Fibroblast of lung (primary cell): ENCODE measurements at places on chromosomes 12 and 14. TPM values are rescaled to one million over a fixed set of nuclear protein-coding genes. Genes with fewer than 3 reads are reported as not detected.

DNA sequence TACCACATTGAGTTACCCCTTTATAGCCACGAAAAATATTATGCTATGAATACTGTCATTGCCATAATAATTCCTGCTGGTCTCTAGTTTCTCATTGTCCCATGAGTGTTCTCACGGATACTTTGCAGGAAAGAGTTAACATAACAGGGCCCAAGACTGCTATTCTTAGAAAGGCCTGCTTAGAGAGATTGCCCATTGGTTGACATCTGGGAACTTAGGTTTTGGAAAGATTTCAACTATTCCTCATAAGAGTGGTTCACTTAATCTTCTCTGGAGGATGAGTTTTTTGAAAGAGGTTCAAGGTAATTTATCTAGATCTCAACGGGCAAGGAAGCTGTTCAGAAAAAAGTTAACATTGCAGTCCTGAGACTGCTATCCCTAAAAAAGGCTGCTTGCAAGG, 18.4 kb upstream of the PRPF39 start:
- no peaks in the 10 kb centered on the region for H3K27me3 ChIP-seq
- H3K4me3 ChIP-seq, result no peak overlapping the region
- no peak for DNase-seq
- no peaks in the 10 kb centered on the region for H3K4me1 ChIP-seq
- H3K27ac ChIP-seq, result no peak overlapping the region

- DNase-seq, result no peak
- H3K36me3 ChIP-seq, result no peaks in the 10 kb centered on the region
- peaks cover 6% of the 10 kb centered on the region for H3K4me1 ChIP-seq
- no peaks in the 10 kb centered on the region for H3K27me3 ChIP-seq
- H3K4me3 ChIP-seq, result no peak overlapping the region
These were observed 4.0 kb upstream of the MYRFL start for GRCh38 chr12:69821032-69821455.

GRCh38 chr12:125069616-125070015, 4.4 kb downstream of the AACS start:
- H3K4me3 ChIP-seq, result no peak overlapping the region
- peaks cover 6% of the 10 kb centered on the region for H3K4me1 ChIP-seq
- no peak for DNase-seq

- H3K27me3 ChIP-seq, result no peaks in the 10 kb centered on the region
- DNase-seq, result no peak
- H3K36me3 ChIP-seq, result no peaks in the 10 kb centered on the region
- no peak overlapping the region for H3K4me3 ChIP-seq
These were observed 398.4 kb downstream of the RPS29 start for GRCh38 chr14:49187799-49188198.

GRCh38 chr12:96194971-96195844, 1.0 kb downstream of the ELK3 start:
- H3K36me3 ChIP-seq, result no peaks in the 10 kb centered on the region
- H3K4me3 ChIP-seq, result peak overlapping the region; percentile 92
- peak overlapping the region; percentile 98 for H3K27ac ChIP-seq
- DNase-seq, result peak; percentile 89
- H3K4me1 ChIP-seq, result peaks cover 12% of the 10 kb centered on the region

GRCh38 chr12:62817556-62818271, 117.2 kb downstream of the PPM1H start:
- H3K4me3 ChIP-seq, result peak overlapping the region; percentile 40
- no peaks in the 10 kb centered on the region for H3K27me3 ChIP-seq
- no peaks in the 10 kb centered on the region for H3K4me1 ChIP-seq
- H3K36me3 ChIP-seq, result no peaks in the 10 kb centered on the region

- peaks cover 3% of the 10 kb centered on the region for H3K36me3 ChIP-seq
- no peaks in the 10 kb centered on the region for H3K27me3 ChIP-seq
- no peak for DNase-seq
- H3K4me1 ChIP-seq, result peaks cover 12% of the 10 kb centered on the region
- H3K4me3 ChIP-seq, result peak overlapping the region; percentile 55
- peak overlapping the region; percentile 99 for H3K27ac ChIP-seq
These were observed 1.0 kb upstream of the NR4A1 start for GRCh38 chr12:52050116-52050757.

- H3K27me3 ChIP-seq, result no peaks in the 10 kb centered on the region
- no peak overlapping the region for H3K27ac ChIP-seq
- no peaks in the 10 kb centered on the region for H3K36me3 ChIP-seq
- DNase-seq, result no peak
These were observed 89.4 kb downstream of the UNC79 start for GRCh38 chr14:93520053-93520607.

GRCh38 chr12:7075518-7075917, 15.0 kb downstream of the C1S start:
- H3K27ac ChIP-seq, result no peak overlapping the region
- DNase-seq, result no peak
- no peaks in the 10 kb centered on the region for H3K27me3 ChIP-seq
- H3K4me1 ChIP-seq, result peaks cover 22% of the 10 kb centered on the region

GRCh38 chr14:57389646-57390036, 745 bp upstream of the NAA30 start:
- peak overlapping the region; percentile 40 for H3K27ac ChIP-seq
- H3K36me3 ChIP-seq, result no peaks in the 10 kb centered on the region
- peaks cover 2% of the 10 kb centered on the region for H3K4me1 ChIP-seq
- no peak for DNase-seq
- no peaks in the 10 kb centered on the region for H3K27me3 ChIP-seq

- no peaks in the 10 kb centered on the region for H3K4me1 ChIP-seq
- no peaks in the 10 kb centered on the region for H3K36me3 ChIP-seq
- H3K27ac ChIP-seq, result no peak overlapping the region
- no peak for DNase-seq
These were observed 28.0 kb upstream of the LMNTD1 start for GRCh38 chr12:25581067-25581466.

GRCh38 chr14:86310611-86311010, 780.7 kb downstream of the FLRT2 start:
- DNase-seq, result no peak
- H3K27me3 ChIP-seq, result no peaks in the 10 kb centered on the region
- no peaks in the 10 kb centered on the region for H3K36me3 ChIP-seq
- no peaks in the 10 kb centered on the region for H3K4me1 ChIP-seq
- no peak overlapping the region for H3K4me3 ChIP-seq

DNA sequence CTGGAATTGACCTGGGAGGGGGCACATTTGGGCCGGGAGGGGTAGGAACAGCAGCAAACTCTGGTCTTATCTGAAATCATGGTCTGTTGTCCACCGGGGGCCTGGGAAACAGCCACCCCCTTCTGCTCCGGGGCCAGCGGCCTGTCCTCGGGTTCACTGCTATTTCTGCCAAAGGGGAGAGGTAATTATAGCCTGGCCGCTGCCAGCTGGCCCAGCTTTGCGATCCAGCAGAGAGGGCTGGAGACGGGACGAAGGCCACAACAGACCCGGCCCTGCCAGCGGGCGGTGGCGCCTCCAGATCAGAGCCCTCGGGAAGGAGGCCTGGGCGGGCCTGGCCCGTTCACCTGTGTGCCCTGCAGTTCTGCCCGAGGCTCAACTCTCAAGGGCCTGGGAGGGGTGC, at the start of gene C14orf180:
TSS of gene C14orf180 (plus strand) at position 258 of the 400 bp plus-strand sequence. CDS start 6,667 bp downstream, outside the sequence.
- H3K4me1 ChIP-seq, result no peaks in the 10 kb centered on the region
- DNase-seq, result no peak
- H3K27me3 ChIP-seq, result no peaks in the 10 kb centered on the region
- H3K4me3 ChIP-seq, result no peak within 1 kb of the TSS

DNA sequence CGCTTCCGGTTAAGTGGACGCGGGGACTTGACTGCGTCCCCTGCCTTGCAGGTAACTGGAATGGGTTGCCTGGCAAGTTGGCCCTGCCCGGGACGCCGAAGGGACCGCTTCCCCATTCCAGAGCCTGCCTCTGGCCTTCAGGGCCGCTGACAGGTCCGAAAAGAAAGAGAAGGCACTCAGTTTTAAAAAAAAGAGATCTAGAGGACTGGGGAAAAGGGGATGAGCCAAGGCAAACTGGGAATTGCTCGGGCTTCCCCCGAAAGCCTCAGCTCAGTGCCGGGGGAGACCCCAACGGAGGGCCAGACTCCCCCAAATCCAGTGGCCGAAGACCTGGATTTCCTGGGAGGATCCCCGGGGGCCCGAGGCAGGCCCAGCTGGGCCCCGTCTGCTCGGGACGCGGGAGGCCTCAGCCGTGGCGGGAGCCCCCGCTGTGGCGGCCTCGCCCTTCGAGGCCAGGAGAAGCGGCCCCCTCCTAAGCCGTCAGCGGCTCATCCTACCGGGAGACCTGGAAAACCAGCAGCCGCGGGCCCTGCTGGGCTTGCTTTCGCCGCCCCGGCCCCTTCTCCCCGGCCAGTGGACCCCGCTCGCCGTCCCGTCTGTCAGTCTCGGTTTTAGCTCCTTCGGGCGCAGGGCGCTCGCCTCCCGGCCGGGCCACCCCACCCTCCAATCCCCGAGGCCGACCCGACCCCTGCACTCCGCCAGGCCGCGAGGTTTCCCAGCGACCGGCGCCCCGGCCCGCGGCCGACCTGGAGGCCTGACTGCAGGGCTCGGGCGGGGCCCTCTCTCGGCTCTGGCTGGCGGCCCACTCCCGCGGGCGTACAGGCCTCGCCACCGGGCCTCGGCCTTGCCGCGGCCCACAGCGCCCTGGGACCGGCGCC, 12.5 kb downstream of the OTX2 start:
- H3K27ac ChIP-seq, result no peak overlapping the region
- H3K36me3 ChIP-seq, result no peaks in the 10 kb centered on the region

DNA sequence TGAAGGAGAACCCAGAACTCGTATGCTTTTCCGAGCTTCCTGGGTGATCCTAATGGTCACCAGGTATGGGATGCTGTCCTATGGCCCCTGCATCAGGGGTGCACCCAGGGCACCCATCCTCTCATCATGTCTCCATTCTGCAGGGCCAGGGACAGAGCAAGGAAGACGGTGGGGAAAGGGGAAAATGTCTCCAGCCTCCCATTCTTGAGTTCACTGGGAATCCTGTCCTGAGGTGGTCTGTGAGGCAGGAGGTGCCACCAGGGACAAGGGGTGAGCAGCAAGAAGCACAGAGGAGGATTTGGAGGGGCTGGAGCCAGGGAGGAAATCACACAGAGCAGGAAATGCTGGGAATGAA, 14.9 kb upstream of the SLC6A12 start:
- H3K4me1 ChIP-seq, result no peaks in the 10 kb centered on the region
- no peak overlapping the region for H3K4me3 ChIP-seq
- no peak for DNase-seq

DNA sequence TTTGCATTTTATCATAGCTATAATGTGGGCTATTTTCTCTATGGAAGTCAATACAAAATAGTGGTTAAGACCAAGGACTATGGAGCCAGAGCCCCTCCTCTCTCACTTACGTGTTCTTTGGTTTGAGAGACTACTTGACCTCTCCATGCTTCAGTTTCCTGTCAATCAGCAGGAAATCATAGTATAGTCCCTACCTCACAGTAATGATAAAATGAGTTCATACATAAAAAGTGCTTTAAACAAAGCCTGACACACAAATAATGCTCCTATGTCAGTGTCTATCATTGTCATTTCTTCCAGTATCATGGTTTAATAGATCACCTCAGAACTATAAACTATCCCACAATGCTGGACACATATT, 90.4 kb downstream of the MED13L start:
- no peaks in the 10 kb centered on the region for H3K36me3 ChIP-seq
- peaks cover 10% of the 10 kb centered on the region for H3K4me1 ChIP-seq
- no peaks in the 10 kb centered on the region for H3K27me3 ChIP-seq

DNA sequence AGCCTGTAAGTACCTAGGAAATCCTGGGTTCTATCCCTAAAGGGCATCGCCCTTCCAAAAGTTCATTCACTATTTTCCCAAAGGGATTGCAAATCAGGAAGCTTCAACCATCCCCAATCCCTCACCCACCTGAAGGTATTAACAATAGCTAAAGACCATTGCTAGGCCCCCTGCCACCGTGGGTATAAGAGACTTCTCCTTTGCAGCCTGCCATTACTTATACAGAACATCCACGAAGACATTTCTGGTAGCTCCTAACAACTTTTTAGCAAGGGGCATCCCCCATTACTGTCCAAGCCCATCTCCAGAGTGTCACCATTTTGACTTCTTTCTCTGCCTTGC, 384 bp upstream of the SMUG1 start:
- H3K4me3 ChIP-seq, result no peak overlapping the region
- peaks cover 3% of the 10 kb centered on the region for H3K27me3 ChIP-seq
- no peak for DNase-seq
- H3K36me3 ChIP-seq, result no peaks in the 10 kb centered on the region

GRCh38 chr12:121793440-121793837, at the start of gene RHOF:
Gene RHOF, minus strand, starts transcription at chr12:121793688. Its CDS starts 55 bp downstream, at chr12:121793633.
- no peaks in the 10 kb centered on the region for H3K27me3 ChIP-seq

GRCh38 chr14:101101456-101102056, 198.0 kb upstream of the RTL1 start:
- H3K4me1 ChIP-seq, result no peaks in the 10 kb centered on the region
- no peak overlapping the region for H3K27ac ChIP-seq
- no peaks in the 10 kb centered on the region for H3K27me3 ChIP-seq
- no peak overlapping the region for H3K4me3 ChIP-seq
- H3K36me3 ChIP-seq, result no peaks in the 10 kb centered on the region

DNA sequence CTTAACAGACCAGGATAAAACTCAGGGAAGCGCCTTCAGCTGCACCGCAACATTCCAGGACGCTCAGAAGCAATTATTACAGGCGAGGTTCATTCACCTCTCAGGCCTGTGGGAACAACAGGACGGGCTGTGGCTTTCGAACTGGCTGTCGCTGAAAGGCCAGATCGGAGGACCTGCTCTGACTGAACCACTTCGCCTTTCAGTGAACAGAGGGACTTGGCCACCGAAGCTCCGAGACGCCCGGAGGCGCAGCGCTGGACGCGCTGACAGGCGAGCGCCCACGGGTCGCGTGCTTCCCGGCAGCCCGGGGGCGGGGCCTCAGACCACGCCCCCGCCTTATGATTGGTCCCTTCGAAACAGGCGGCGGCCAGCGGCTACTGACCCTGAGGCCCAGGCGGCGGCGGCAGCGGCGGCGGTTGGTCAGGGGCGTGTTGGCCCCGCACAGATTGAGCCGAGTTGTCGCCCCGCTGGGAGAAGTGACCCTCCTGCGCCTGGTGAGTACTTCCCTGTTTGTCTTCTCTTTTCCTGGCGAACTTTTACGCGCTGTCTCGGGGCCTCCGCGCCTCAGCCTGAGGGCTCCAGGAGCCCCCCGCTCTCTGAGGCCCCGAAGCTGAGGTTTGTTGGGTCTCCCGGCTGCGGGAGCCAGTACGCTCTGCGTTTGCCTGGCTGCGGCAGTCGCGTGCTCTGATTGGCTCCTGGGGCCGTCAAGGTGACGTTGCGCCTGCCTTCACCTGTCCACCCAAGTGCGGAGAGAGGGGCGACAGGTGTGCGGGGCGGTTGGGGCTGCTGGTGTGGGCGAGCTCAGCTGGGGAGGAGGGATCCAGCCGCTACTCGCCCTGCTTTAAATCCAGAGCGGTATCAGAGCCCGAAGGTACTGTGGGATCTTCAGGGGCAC, at the start of gene GAS2L3:
TSS of gene GAS2L3 (plus strand) at position 393 of the 895 bp plus-strand sequence. CDS start 21,221 bp downstream, outside the sequence.
- H3K27ac ChIP-seq, result peak within 1 kb of the TSS; percentile 82
- H3K36me3 ChIP-seq, result no peaks in the 10 kb centered on the region
- H3K4me1 ChIP-seq, result peaks cover 5% of the 10 kb centered on the region
- peak; percentile 81 for DNase-seq

- no peaks in the 10 kb centered on the region for H3K4me1 ChIP-seq
- H3K36me3 ChIP-seq, result peaks cover 17% of the 10 kb centered on the region
- H3K27ac ChIP-seq, result no peak overlapping the region
- no peak overlapping the region for H3K4me3 ChIP-seq
These were observed 63.2 kb downstream of the AMN start for GRCh38 chr14:102985665-102986064.

- H3K27ac ChIP-seq, result peak overlapping the region; percentile 76
- no peak overlapping the region for H3K4me3 ChIP-seq
- no peak for DNase-seq
These were observed 7.7 kb downstream of the RACGAP1 start for GRCh38 chr12:50017641-50018040.

Gene NANOG
- not detected in 2 replicates for total RNA-seq

Gene CDCA3
- total RNA-seq, result 1.5 and 9.1 TPM in 2 replicates

Gene PLEKHG7
- not detected in 2 replicates for total RNA-seq

Gene VWF
- total RNA-seq, result 0.26 and 1.7 TPM in 2 replicates

Gene DIO3
- total RNA-seq, result 0.17 and 1.0 TPM in 2 replicates

Gene PRICKLE1
- total RNA-seq, result 4.1 and 9.6 TPM in 2 replicates

Gene STAT2
- total RNA-seq, result 284 and 368 TPM in 2 replicates

Gene PLXNC1
- 49.6 and 86.9 TPM in 2 replicates for total RNA-seq

Gene MDM2
- 233 and 240 TPM in 2 replicates for total RNA-seq
